ENCODE measurements at places on chromosomes 2 and 18. TPM values are rescaled to one million over a fixed set of nuclear protein-coding genes. Genes with fewer than 3 reads are reported as not detected.

Gene UGT1A8
- total RNA-seq, result not detected

Gene HTR2B
- total RNA-seq, result not detected

Gene ABCG8
- total RNA-seq, result not detected

Gene NOSTRIN
- total RNA-seq, result 1.6 TPM

Gene ANTXR1
- 57.0 TPM for total RNA-seq

Gene NLRC4
- not detected for total RNA-seq

Gene MLPH
- 12.9 TPM for total RNA-seq

Gene IL36G
- not detected for total RNA-seq

Gene ACKR3
- total RNA-seq, result 1.7 TPM

Gene OSBPL1A
- 54.2 TPM for total RNA-seq

Data from A172 (cell line).